ENCODE measurements at places on chromosomes 1 and 21.

DNA sequence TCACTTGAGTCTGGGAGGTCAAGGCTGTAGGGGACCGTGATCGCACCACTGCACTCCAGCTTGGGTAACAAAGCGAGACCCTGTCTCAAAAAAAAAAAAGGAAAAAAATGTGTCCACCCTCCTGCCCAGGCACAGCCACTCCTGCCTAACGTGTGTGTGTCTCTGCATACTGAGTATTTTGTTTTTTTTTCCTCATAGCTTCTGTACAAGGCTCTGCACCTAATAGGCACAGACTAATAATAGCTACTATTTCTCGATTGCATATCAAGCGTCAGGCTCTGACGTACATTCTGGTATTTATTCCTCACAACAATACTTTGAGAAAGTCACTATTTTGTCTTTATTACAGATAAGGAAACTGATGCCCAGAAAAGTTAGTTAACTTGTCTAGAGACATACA, 5.0 kb downstream of the PTGFRN start:
- no peaks in the 10 kb centered on the region for H3K36me3 ChIP-seq
- DNase-seq, result no peak
- no peaks in the 10 kb centered on the region for H3K4me1 ChIP-seq
- no peaks in the 10 kb centered on the region for H3K27me3 ChIP-seq
- no peak overlapping the region for H3K27ac ChIP-seq

DNA sequence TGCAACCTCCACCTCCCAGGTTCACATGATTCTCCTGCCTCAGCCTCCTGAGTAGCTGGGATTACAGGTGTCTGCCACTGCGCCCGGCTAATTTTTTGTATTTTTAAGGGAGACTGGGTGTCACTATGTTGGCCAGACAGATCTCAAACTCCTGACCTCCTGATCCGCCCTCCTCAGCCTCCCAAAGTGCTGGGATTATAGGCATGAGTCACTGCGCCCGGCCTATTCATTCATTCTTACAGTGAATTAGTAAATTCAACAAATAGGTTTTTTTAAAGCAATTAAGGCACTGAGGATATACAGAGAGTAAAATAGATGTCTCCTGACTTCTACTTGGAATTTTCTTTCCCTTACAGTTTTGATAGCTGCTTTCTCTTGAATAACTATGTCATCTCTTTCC, 43.5 kb downstream of the CDC42 start:
- no peak overlapping the region for H3K27ac ChIP-seq
- H3K4me3 ChIP-seq, result no peak overlapping the region
- no peak for DNase-seq
- peaks cover 19% of the 10 kb centered on the region for H3K36me3 ChIP-seq

GRCh38 chr21:21199342-21200102, 201.3 kb downstream of the NCAM2 start:
- no peak overlapping the region for H3K4me3 ChIP-seq
- peaks cover 3% of the 10 kb centered on the region for H3K27me3 ChIP-seq
- no peaks in the 10 kb centered on the region for H3K36me3 ChIP-seq

GRCh38 chr1:54122992-54123391, 29.8 kb downstream of the CDCP2 start:
- H3K27me3 ChIP-seq, result peaks cover 12% of the 10 kb centered on the region
- peaks cover 3% of the 10 kb centered on the region for H3K36me3 ChIP-seq
- H3K4me3 ChIP-seq, result no peak overlapping the region
- H3K27ac ChIP-seq, result no peak overlapping the region

- no peaks in the 10 kb centered on the region for H3K4me1 ChIP-seq
- DNase-seq, result no peak
- H3K36me3 ChIP-seq, result no peaks in the 10 kb centered on the region
Observed at GRCh38 chr21:38628349-38628748, 130.1 kb upstream of the ERG start.

GRCh38 chr1:222600281-222600680, 10.5 kb upstream of the TAF1A start:
- no peak overlapping the region for H3K27ac ChIP-seq
- no peaks in the 10 kb centered on the region for H3K27me3 ChIP-seq
- DNase-seq, result no peak
- H3K4me1 ChIP-seq, result no peaks in the 10 kb centered on the region
- no peak overlapping the region for H3K4me3 ChIP-seq
- no peaks in the 10 kb centered on the region for H3K36me3 ChIP-seq

- no peaks in the 10 kb centered on the region for H3K4me1 ChIP-seq
- no peak overlapping the region for H3K4me3 ChIP-seq
- no peaks in the 10 kb centered on the region for H3K36me3 ChIP-seq
Observed at GRCh38 chr1:14392859-14393365, 205.6 kb upstream of the KAZN start.
